ENCODE measurements at places on chromosomes 6 and 20.

- DNase-seq, result no peak
These were observed 181.4 kb upstream of the ID4 start for GRCh38 chr6:19655744-19656143.

- DNase-seq, result peak; percentile 53
These were observed 26.2 kb downstream of the CTCFL start for GRCh38 chr20:57498425-57499400.

DNA sequence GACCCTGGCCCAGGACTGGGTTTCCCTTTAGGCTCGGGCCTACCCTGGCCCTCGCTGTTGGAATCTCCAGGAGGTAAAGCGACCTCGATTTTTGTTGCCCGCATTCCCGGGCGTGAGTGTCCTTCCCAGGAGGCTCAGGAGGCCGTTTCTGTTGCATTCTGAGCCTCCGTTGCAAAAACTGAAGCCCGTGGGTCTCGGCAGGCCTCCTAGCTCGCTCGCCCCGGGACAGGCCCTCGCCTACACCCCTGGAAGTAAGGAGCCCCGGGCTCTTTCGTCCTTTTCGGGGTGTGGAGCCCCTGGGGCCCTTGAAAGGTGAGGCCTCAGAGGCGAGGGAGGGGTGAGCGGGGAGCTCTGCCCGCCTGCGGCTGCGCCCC is 2.3 kb downstream of the NR2E1 start:
- DNase-seq, result no peak

DNA sequence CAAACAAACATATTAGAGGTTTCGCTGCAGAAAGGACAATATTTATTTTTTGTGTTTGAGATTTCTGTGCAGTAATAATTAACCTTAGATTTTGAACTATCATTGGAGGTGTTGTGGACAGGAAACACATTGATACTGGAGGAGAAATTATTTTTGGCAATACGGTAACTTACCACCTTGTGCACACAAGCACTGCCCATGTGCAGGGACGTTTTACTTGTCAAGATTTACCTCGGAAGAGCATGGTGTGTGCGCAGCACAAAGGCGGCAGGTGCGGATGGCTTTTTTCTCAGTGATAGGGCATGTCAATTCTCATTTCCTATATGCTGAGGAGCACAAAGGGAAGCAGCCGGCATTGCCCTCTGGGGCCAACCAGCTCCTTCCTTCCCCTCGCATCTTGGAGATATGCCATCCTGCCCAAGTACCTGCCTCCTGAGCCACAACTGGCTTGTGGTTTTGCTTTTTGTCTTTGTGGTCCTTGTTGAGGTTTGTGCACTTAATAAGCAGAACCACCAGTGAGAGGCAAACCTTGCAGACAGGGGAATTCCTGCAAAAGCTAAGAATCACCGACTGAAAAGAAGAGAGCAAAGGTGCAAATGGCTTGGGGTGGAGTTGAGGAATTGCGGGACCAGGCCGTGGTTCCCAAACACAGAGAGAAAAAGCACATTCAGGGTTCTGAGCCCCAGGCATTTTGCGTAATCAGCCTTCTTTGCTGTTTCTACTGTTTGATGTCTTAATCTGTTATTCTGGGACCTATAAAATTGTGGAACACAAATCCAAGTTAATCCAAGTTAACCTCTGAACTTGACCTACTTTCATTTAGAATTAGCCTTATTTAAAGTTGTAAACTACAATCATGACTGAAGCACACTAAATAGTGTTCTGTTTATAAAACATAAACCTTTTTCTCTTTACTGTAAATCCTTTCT is 21.9 kb downstream of the SAMD5 start:
- peak; percentile 4 for DNase-seq

DNA sequence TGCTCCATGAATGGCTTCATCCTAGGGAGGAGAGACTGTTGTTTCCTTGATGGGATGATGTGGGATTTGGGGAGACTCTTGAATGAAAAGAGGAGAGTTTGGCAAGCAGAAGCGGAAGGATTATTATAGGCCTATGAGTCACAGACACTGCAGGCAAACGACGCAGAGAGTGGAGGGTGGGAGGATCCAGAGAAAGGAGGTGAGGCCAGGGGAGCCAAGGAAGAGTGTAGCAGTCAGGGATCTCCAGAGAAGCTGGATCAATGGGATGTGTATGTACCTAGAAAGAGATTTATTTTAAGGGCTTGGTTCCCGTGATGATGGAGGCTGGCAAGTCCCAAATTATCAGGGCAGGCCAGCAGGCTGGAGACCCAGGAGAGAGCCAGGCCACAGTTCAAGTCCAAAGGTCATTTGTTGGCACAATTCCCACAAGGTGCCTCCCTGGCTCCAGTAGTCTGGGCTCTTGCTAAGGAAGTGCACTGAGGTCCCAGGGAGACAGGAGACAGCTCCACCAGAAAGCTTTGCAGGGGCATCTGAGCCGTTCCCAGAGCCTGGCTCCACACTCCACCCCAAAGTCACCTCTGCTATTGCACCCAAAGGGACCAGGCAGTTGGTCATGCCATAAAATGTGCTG is 76.0 kb downstream of the ADTRP start:
- DNase-seq, result no peak

GRCh38 chr6:4435981-4436445 is 300.6 kb upstream of the ECI2 start:
- DNase-seq, result no peak

GRCh38 chr6:44762496-44762895 is 375.0 kb downstream of the CDC5L start:
- no peak for DNase-seq

DNA sequence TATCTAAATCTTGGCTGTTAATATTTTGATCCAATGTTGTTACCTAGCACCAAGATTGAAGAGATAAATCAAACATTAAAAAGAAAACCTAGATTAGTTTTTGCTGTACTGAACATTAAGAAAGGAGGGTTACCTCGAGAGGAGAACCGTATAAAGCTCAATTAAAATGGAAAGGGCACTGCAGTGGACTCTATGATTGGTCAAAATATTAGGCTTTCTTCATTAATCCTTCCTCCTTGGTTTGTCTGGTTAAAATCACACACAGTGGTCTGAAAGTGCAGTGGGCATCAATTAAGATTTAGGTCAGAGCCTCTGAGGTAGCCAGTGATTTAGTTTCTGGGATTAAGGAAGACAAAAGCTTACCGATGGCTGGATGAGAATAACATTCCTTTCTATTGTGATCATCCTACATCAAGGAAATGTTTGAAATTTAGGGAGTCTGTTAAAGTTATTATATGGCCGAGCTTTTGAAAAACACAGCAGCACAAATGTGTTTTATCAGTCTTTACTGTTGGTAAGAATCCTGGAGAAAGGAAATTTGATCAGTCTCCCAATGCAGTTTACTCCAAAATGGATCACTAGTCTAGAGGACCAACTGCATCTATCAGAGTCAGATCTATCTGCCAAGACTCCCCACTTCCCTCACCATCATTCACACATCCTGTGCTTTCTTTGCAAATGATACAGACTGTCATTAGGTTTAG is 134.6 kb upstream of the NEDD9 start:
- DNase-seq, result no peak

- no peak for DNase-seq
These were observed 98.3 kb upstream of the CHD6 start for GRCh38 chr20:41716436-41716835.

DNA sequence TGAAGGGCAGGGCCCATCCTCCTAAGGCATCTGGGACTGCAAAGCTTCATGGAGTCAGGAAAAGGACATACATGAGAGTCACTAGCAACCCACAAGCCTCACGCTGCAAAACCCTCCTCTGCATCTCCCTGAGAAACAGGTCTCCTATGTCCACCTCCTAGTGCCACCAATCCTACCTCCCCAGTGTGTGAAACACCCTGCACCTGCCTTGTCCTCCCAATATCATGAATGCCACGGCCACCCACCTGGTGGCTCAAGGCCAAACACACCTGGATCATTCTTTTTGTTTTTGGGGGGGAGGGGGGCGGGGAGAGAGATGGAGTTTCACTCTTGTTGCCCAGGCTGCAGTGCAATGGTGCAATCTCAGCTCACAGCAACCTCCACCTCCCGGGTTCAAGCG is 90.5 kb downstream of the ZMYND8 start:
- DNase-seq, result no peak

- no peak for DNase-seq
These were observed 24.8 kb upstream of the VSTM2L start for GRCh38 chr20:37877832-37878772.

- peak; percentile 90 for DNase-seq
These were observed 108.4 kb downstream of the RTN4IP1 start for GRCh38 chr6:106520711-106521401.

- no peak for DNase-seq
These were observed 243.4 kb downstream of the TRDN start for GRCh38 chr6:123393331-123393730.

GRCh38 chr6:164928057-164928727 is 381.2 kb downstream of the C6orf118 start:
- DNase-seq, result no peak

DNA sequence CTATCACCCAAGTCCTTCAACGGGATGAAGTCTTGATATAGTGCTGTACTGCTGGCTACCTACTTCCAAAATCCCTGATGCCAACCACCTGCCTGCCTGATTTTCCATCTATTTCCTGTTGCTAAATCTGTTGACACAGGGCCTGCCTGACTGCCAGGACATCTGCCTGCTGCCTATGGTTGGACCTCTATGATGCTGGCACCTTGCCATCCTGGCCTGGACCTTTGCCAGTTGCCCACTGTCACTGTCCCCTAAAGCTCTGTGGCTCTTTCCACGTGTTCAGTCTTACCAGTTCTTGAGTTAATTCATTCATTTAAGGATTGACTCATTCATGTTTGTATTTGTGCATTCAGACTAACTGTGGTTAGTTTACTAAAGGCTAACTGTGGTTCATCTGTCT is 9.2 kb upstream of the RGS17 start:
- DNase-seq, result no peak

DNA sequence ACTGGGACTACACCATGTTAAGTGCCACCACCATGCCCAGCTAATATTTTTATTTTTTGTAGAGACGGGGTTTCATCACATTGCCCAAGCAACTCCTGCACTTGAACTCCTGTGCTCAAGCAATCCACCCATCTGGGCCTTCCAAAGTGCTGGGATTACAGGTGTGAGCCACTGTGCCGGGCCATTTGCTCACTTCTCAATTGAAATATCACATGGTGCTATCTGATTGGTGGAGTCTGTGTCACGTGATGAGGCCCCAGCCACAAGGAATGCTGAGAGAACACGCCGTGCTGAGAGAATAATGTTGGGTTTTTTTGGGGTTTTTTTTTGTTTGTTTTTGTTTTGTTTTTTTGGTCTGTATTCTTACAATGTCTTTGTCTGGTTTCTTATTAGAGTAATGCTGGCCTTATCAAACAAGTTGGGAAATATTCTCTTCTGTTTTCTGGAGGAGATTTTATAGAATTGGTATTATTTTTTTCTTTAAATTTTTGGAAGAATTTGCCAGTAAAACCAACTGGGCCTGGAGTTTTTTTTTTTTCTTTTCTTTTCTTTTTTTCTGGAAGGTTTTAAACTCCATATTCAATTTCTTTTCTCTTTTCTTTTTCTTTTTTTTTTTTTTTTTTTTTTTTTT is 183.2 kb upstream of the KCNG1 start:
- DNase-seq, result no peak

- no peak for DNase-seq
These were observed 40.4 kb upstream of the ARHGAP18 start for GRCh38 chr6:129750360-129750759.

GRCh38 chr20:528923-529604 is 14.5 kb downstream of the CSNK2A1 start:
- no peak for DNase-seq

DNA sequence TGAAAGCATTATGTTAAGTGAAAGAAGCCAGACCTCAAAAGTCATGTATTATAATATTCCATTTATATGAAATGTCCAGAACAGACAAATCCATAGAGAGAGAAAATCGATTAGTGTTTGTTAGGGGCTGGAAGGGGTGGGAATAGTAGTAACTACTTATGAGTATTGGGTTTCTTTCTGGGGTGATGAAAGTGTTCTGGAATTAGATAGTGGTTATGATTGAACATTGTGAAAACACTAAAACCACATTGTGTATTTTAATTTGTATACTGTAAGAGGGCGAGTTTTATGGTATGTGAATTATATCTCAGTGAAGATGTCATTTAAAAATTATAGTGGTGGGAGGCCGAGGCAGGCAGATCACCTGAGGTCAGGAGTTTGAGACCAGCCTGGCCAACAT is 52.0 kb upstream of the KIF13A start:
- no peak for DNase-seq

DNA sequence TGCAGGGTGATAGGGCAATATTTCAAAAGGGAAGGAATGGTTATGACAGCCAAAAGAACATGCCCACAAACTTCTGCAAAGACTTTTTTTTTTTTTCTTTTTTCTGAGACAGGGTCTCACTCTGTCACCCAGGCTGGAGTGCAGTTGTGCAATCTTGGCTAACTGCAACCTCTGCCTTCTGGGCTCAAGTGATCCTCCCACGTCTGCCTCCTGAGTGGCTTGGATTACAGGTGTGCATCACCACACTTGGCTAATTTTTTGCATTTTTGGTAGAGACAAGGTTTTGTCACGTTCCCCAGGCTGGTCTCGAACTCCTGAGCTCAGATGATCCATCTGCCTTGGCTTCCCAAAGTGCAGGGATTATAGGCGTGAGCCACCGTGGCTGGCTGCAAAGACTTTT is 117.6 kb upstream of the ADGRF1 start:
- DNase-seq, result no peak

- DNase-seq, result peak; percentile 56
These were observed 1.9 kb downstream of the PPP1R18 start for GRCh38 chr6:30684386-30685156.

GRCh38 chr6:25544833-25545232 is 107.2 kb upstream of the SCGN start:
- no peak for DNase-seq

- DNase-seq, result no peak
These were observed 25.3 kb downstream of the SERAC1 start for GRCh38 chr6:158142789-158143188.

DNA sequence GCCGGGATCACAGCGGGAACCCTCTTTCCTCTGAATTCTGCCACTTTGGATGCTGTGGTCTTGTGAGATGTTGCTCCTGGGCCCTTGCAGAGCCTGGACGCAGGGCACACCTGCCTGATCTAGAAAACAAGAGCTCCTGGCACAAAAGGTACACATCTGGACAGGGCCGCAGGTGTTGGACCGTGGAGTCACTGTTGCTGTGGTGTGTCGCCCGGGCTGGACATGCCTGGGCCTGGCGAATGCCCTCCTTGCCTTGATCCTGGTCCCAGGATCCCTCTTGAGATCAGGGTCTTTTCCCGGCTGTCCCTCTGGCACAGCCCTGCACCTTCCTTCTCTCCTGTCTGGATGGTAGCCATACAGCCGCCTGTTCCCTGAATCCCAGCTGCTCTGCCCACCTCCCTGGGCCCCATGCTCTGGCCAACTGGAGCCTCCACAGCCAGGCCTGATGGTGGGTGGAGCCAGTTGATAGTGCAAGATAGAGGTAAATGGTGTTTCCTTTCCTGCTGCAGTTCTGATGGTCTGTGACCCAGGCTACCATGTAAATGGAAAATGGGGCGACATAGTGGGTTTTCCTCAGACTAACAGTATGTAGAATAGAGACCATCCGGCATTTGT is 5.0 kb downstream of the FOXP4 start:
- no peak for DNase-seq

- no peak for DNase-seq
These were observed 125.9 kb downstream of the ATXN1 start for GRCh38 chr6:16635291-16635809.

GRCh38 chr6:110327391-110327790 is 30.8 kb downstream of the METTL24 start:
- no peak for DNase-seq

- peak; percentile 29 for DNase-seq
These were observed 99.4 kb downstream of the BFSP1 start for GRCh38 chr20:17431621-17432364.

- no peak for DNase-seq
These were observed 1.3 kb upstream of the SMLR1 start for GRCh38 chr6:130825772-130826441.
